ENCODE measurements at places on chromosomes 1 and 21.

GRCh38 chr21:34270411-34270810 lies 93.4 kb upstream of the KCNE2 start:
- no peak for DNase-seq

DNA sequence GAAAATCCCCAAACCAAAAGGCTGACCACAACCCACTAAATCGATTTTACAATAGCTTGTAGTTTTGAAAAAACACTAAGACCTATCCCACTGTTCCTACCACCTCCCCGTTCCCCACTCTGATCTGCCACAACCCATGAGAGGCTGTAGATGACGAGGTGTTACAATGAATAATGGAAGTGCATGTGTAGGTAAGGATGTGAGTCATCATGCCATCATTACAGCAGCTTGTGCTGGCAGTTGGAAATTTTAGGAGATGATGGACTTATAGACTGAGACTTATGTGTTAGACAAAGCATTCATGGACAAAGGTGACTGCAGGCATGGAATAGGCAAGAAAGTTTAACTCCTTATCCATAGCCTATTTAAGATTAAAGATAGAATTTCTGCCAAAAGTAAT lies 184.7 kb upstream of the CACYBP start:
- no peak for DNase-seq

GRCh38 chr21:32653326-32653901 lies 41.2 kb upstream of the CFAP298 start:
- DNase-seq, result no peak

DNA sequence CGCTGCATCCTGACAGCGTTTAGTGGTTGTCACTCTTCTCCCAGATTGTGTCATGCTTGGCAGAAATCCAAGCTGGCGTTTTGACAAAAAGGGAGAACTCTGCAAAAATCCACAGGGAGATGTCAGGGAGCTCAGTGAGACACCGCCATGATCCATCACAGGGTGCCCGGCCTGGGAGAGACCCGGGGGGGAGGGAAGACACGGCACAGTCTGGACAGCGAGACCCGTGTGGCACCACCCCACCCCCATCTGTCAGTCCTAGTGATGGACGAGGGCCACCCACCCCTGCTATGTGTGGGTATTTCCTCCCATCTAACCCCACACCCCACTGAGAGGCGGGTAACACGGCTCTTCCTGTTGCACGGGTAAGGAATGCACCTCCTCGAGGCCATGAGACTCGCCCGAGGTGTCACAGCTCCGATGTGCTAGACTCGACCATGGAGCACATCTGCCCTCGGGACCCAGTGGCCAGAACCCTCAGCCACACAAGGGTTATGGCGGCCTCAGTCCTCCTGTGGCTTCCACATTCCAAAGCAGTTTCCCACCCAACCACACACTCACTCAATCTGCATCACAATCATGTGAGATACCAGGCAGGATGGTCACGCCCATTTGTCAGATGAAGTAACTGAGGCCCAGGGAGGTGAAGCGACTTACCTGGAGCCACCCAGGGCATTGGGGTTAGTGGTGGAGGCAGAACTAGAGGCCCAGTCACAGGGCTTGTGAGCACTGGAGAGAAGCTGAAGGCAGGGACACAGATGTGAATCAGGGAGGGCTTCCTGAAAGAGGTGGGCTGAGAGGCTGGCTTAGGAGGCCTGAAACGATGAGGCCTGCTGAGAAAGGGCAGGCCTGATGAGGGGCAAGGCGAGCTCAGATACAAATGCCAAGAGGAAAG lies 688.5 kb downstream of the MATN1 start:
- DNase-seq, result no peak

GRCh38 chr1:114671011-114671938 lies 1.4 kb upstream of the DENND2C start:
- no peak for DNase-seq

DNA sequence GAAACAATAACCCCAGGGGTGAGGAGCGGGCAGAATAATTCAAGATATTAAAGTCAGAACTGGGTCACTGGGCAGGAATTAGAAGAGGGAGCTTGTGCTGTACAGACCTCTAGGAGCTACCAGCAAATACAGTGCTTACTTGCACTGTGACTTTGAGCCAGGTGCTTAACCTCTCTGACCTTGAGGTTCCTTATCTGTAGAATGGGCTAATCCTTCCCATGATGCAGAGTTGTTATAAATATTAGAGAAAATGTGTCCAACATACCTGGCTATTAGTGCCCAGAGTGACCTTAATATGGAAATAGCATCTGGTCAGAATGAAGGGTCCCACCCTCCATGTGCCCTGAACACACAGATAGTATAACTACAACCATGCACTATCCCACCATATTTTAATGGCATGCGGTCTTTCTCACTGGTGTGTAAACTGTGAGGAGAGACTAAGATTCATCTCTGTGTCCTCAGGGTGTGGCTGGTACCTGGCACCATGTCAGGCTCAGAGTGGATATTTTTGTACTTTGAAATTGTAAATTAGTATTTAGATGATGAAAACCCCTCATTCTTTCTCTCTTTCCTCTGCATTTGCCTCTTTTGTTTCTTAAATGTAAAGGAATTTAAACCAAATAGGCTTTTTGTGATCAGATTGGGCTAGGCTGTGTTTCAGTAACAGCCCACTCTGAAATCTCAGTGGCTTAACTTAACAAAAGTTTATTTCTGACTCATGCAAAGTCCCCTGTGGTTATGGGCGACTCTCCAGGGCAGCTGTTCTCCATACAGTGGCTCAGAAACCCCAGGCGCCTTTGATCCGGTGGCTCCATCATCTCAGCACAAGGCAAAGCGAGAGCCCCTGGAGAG lies 60.0 kb upstream of the ROR1 start:
- DNase-seq, result no peak

DNA sequence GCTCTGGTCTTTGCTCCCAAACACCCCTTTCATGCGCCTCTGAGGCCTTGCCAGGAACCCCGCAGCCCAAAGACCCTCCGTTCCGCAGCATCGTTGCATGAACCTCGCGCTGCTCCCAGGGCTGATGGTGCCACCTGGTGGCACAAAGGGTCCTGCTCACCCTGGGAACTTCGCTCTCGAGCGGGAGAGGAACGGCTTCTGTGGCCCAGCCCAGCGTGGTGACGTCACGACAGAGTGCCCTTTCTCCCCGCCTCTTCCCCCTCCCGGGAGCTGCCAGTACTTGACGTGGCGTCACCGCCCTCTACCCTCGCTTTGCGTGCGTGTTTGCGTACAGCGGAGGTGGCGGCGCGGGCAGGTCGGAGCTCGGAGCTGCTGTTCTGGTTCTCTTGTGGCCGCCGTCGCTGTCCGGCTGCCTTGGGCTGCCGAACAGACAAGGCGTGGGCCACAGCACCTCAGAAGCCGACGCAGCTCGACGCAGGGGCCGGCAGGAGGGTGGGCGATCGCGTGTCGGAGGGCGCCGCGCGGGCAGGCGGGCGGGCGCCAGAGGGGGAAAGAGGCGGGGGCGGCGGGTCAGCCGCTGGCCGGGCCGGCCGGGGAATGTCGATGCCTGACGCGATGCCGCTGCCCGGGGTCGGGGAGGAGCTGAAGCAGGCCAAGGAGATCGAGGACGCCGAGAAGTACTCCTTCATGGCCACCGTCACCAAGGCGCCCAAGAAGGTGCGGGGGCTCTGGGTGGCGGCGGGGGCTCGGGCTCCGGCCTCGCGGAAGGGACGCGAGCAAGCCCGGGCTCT lies at the start of gene AHCYL1:
Gene AHCYL1 (plus strand): TSS at position 310 of the 791 bp plus-strand sequence. CDS start 288 bp downstream, at position 598.
- peak; percentile 97 for DNase-seq

DNA sequence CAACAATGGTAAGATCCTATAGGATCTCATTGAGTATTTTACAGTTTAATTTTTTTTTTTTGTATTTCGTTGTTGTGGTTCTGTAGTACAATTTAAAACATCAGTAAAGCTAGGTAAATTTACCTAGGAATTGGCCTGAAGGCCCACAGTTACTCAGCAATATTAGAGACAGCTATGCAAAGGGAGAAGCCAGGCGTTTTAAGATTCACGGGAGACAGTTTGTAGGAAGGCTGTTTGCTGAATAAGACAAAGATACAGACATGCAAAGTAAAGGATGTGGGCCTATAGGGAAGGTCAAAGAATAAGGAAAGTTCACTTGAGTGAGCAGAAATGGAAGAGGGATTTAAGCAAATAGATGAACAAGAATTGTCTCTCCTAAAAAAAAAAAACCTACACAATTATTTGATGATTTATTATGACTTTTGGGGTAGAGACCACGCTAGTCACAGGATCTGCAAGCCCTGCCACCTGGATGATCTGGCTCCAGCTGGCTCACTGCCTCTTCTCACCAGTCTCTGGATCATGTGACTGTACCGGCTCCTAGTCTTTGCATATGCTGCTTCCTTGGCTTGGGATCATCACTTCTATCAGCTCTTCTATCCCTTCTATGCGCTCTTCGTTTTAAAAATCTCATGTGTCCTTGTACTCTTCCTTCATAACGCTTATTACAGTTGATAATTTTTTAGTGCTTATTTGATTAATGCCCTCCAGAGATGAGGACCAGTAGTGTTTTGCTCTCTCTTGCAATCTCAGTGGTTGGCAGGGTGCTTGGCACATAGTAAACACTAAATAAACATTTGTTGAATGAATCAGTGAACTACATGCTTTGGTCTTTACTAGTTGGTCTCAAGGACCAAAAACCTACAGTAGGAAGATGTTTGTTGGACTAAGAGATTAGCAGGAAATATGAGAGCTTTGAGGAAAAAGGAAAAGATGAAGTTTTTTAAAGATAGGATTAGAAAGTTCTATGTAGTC lies 14.1 kb downstream of the DYRK1A start:
- no peak for DNase-seq

- no peak for DNase-seq
Measured at GRCh38 chr1:99635664-99636063, 10.2 kb upstream of the PALMD start.

GRCh38 chr1:3434406-3435110 lies 19.9 kb upstream of the ARHGEF16 start:
- DNase-seq, result no peak

All from stimulated activated CD4-positive, alpha-beta T cell treated with anti-CD3 and anti-CD28 coated beads, Interleukin-15, amount 100 ng/mL, for 1 hour (primary cell).